ENCODE measurements at places on chromosomes 5 and 9. TPM values are rescaled to one million over a fixed set of nuclear protein-coding genes. Genes with fewer than 3 reads are reported as not detected.

Gene SMIM33
- total RNA-seq = 0.13 TPM

Gene PCDHGB7
- 9.4 TPM for total RNA-seq

Gene GLRA1
- total RNA-seq = not detected

Gene OLFM1
- 0.43 TPM for total RNA-seq

Gene TTC16
- total RNA-seq = not detected

Gene SHOC1
- total RNA-seq = not detected

Gene C5orf52
- total RNA-seq = not detected

Gene ACTBL2
- not detected for total RNA-seq

Gene PLAC8L1
- total RNA-seq = not detected

Measured in thoracic aorta endothelial cell (primary cell).